ENCODE measurements at places on chromosomes 7 and 10.

DNA sequence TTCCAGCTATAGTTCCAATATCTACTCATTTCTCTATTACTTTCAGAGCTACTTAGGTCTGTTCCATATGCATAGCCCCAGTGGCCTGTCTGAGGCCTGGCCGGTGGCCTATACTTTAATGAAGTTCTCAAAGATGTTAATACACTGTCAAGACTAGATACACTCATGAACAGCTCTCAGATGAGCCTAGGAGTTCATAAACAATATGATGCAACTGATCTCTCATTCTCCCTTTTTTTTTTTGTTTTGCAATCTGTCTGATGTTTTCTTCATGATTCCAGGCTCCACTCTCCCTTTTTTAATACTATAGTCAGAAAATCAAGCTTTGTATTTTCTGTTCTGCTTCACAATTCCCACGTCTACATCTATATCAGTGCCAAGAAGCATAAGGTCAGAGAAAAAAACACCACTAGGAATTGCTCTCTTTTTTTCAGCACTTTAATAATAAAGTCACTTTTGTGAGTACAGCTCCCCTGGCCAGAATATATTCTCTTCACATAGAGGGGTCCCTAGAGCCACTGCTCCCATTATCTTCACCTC, 321.0 kb downstream of the C7orf25 start:
- DNase-seq, result no peak

DNA sequence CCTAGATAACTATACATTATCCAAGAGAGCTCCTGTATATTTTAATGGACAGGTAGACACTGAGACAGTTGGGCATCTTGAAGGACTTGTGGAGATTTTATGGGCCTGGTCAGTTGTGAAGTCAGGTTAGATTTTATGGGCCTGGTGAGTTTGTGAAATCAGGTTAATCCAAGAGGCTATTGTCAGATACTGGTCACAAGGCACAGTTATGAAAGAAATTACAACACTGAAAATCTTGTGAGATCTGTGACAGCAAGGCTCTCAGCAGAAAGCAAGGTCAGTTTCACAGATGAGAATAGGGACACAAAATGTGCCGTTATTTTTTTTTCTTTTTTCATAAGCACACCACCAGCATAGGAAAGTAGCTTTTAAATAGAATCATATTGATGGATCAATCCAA, 167.6 kb downstream of the VTI1A start:
- DNase-seq, result no peak

- no peak for DNase-seq
Observed at GRCh38 chr7:41448104-41448503, 254.8 kb downstream of the INHBA start.

- DNase-seq, result no peak
Observed at GRCh38 chr7:98315318-98315993, 34.0 kb downstream of the BRI3 start.

All from NCI-H2081 (cell line).